ENCODE measurements at places on chromosomes 11 and 22.

- no peak for DNase-seq
Observed at GRCh38 chr22:40635043-40635939, 1.2 kb downstream of the MRTFA start.

- no peak for DNase-seq
Observed at GRCh38 chr11:29336727-29337575, 679.9 kb downstream of the KCNA4 start.

DNA sequence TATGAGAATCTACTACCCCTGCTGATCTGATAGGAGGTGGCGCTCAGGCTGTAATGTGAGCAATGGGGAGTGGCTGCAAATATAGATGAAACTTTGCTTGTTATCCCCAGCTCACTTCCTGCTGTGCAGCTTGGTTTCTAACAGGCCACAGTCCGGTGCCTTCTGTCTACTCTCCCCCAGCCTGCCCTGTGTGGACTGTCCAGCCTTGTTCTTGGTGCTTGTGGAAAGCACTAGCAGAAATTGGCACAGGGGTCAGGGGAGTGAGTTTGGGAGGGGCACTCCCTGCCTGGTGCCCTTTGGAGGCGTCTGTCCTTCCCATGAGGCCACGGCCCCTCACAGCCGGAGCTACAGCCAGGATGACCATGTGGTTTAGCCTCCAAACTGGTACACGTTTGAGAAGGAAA lies 14.3 kb downstream of the MOV10L1 start:
- no peak for DNase-seq

- DNase-seq, result no peak
Observed at GRCh38 chr22:23548501-23549197, 31.4 kb downstream of the IGLL1 start.

GRCh38 chr22:45932071-45932470 lies 44.9 kb downstream of the WNT7B start:
- DNase-seq, result no peak

DNA sequence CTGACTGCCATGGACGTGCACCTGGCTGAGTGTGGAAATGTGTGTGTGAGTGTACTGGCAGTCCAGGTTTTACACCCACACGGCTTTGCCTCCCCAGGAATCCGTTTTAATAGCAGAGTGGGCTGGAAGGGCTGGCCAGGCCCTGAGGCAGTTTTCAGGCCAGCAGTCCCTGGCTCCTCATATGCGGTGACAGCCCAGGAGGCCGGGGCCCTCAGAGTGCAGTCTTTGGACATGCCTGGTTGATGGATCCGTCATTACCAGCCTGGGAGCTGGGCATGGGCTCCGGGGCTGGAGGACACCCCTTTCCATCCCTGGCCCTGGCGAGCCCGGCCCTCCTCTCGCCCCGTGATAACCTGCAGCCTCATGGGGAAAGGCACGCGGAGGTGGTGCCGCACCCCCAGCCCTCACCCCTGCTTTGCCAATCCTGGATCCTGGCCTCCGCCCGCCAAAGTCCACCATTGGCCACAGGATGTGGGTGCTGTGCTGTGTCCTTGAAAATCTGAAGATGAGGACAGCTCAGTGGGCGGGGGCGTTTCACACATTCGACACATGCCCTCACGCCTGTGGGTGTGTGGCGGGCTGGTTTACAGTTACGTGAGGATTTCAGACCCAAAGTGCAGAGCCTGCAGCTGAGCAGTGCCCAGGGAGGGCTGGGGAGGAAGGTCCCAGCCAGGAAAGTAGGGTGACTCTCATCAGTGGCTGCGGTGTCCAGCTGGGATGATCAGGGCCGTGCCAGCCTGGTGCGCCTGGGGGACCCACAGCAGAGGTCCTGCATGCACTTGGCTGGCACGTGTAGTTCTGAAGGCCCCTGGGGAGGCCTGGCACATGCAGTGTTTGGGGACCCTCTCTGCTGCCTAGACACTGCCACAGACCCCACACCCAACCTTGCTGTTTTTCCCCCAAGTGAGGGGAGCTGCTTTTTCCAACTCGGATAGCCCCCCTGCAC lies 55.1 kb downstream of the RTN4R start:
- DNase-seq, result no peak

GRCh38 chr22:21044931-21045584 lies 688 bp upstream of the LRRC74B start:
- DNase-seq, result no peak

DNA sequence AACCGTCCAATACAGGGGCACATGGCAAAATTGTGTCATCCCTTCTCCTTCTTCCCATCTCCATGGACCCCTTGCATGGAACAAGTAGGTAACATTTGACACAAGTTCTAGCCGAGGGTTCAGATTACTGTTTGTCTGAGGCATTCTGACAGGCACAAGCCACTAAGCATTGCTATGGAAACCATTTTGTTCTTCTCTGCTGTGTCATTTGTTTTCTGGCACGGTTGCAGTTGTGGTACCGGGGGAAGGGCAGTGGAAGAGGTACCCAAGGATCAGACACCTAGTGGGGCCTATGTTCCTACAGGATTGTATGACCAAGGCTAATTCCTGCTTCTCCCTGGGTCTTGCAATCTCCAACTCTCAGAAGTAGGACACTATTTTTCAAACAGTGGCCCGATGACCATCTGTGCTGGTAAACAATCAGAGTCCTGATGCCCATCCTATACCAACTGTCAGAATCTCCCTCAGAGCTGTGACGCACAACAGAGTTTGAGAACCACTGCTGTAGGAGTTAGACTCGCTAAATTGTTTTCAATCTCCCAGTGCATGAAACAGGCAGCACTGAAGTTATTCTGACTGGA lies 69.3 kb downstream of the KCNC1 start:
- no peak for DNase-seq

- no peak for DNase-seq
Observed at GRCh38 chr11:73274722-73275380, 2.7 kb downstream of the P2RY6 start.

DNA sequence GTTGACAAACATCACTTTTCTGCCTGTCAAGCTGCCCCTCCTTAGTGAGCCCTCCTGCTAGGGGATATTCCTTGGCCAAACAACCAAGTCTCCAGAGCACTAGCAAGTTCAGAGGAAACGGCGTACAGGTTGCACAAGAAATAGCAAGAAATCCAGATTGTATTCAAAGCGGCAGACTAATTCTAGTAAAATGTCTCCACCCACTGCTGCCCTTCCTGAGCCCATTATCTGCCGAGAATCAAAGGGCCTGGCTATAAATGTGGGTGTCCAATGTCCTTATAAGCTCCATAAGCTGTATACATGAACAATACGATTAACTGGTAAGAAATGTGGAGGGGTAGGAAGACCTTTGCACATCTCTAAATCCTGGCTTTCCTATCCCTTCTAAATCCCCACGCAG lies 44.0 kb upstream of the AKIP1 start:
- no peak for DNase-seq

- DNase-seq, result no peak
Observed at GRCh38 chr22:17962168-17962567, 62.2 kb downstream of the MICAL3 start.

DNA sequence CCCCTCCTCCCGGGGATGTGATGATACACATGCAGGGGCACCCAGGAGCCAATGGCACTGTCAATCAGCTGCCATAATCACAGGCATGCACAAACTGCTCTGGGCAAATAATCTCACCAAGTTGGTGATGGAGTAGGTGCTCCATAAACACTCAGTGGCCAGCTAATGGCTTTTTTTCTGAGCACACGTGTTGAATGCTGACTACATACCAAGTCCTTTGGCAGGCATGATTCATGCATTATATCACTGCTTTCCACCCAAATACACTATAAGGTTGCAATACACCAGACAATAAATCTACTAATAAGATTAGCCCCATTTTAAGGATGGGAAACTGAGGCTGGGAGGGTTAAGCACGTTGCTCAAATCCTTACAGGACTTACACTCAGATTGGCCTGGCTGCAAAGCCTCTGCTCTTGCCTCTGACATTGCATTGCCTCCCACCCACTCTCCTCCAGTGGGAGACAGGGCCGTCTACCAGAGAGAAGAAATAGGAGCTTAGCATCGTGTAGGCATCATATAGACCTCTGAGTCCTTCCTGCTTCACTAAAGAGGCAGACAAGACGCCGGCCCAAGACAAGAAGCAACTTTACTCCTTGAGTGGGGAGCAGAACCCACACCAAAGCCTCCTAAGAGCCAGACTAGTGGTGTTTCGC lies 32.7 kb upstream of the ACCSL start:
- no peak for DNase-seq

- DNase-seq, result no peak
Observed at GRCh38 chr11:9130297-9130696, 38.9 kb upstream of the SCUBE2 start.

DNA sequence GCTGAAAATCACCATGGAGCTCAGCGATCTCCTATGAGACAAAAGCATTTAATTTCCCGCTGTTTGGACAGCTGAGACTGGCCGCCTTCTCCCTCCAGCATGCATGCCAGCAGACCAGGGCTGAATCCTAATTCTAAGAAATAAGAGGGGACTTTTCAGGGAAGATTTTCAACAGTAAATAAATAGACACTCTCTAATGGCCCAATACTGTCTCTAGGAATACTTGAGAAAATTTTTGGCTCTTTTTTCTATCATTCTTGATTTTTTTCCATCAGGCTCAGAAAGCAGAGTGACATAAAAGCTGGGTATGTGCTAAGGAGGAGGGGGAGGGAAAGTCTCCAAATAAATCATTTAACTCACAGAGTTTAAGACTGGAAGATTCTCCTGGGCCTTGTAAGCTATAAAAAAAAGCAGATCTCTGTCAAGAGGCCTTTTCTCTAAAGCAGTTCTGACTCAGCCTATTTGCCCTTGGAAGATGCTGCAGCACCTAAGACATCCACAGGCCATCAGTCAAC lies 17.6 kb upstream of the SPON1 start:
- no peak for DNase-seq

- DNase-seq, result no peak
Observed at GRCh38 chr11:88596786-88597185, 259.2 kb upstream of the CTSC start.

- no peak for DNase-seq
Observed at GRCh38 chr11:113407163-113407562, 19.6 kb downstream of the ANKK1 start.

DNA sequence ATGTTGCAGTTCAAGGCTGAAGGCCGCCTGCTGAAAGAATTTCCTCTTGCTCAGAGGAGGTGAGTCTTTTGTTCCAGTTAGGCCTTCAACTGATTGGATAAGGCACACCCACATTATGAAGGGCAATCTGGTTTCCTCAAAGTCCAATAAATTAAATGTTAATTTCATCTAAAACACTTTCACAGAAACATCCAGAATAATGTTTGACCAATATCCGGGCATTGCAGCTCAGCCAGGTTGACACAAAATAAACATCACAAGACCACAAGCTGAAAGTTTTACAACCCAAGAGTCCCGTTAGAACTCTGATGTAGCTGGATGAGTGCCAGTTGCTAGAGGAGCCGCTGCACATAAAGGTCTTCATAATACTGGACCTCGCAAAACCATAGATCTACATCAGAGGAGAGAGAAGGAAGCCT lies 64.9 kb upstream of the EED start:
- DNase-seq, result no peak

- DNase-seq, result no peak
Observed at GRCh38 chr11:79220171-79220570, 220.7 kb downstream of the TENM4 start.

GRCh38 chr22:39185601-39186012 lies 33.1 kb upstream of the CBX7 start:
- no peak for DNase-seq

GRCh38 chr11:62171261-62171723 lies 18.7 kb upstream of the SCGB1D1 start:
- DNase-seq, result peak; percentile 59

- peak; percentile 13 for DNase-seq
Observed at GRCh38 chr11:3108183-3108721, 51.0 kb upstream of the CARS1 start.

GRCh38 chr11:58829786-58830185 lies 14.7 kb downstream of the GLYATL2 start:
- DNase-seq, result no peak

DNA sequence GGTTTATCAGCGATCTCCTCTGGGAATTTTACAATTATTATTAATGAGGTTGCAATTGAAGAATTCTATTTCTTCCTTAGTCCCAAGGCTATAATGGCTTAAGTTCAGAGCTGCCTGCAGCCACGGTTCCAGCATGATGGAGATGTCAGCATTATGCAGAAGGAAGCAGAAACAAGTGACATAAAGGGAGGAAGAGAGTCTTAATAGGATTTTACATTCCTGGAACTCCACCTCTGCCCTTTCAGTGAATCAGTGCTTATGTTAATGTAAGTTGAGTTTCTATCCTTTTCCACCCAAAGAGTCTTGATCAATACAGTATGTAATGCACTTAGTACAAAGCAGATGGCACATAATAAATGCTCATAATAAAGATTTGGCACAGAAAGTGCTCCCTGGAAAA lies 11.6 kb upstream of the NRGN start:
- no peak for DNase-seq

DNA sequence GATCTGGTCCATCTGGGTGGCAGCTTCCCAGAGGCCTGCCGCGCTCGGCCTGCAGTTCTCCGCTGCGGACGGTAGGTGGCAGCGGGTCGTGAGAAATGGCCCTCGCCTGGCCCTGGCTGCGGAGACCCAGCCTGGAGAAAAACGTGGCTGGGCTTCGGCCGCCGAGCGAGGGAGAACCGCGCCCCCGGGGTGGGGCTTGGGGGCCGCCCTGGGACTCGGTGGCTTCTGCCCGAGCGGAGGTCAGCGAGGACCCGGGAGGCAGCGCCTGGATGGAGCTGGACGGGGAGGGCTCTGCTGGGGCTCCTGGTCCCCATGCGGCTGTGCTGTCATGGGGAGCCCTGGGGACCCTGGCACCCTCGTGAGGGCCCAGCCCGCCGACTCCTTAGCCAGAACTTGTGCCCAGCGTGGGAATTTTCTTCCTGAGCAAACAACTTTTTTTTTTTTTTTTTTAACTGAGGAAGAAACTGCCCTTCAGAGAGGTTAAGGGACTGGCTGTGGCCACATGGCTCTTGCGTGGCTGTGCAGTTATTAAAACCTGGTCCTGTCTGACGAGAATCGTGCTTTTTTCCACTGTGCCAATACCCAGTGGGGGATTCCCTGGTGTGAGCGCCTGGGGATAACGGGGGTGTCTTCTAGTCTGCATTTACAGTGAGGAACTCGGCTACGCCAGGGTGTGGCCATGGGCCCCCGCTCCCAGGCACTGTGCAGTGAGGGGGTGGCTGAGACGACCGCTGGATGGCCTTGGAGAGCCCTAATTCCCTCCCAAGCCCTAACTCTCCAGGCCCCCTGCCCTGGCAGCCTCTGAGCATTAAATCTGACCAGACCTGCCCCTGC lies 535.6 kb downstream of the INSC start:
- DNase-seq, result peak; percentile 64

GRCh38 chr11:133950874-133951326 lies 5.9 kb downstream of the IGSF9B start:
- no peak for DNase-seq

DNA sequence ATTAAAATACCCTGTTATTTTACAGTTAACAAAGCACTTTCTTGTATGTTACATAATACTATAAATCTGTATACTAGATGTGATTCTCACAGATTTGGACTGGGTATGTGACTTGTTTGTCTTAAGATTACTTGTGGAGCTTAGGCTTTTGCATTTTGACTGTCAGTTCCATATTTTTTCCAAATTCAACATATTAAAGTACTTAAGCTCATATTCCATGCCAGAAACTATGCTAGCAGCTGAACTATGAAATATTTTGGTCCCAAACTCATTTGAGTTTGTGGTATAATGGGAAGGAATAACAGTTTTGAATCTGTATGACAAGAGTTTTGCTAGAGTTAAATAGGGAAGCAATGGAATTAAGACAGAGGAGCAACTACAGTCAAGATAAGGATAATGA lies 841.4 kb downstream of the JRKL start:
- DNase-seq, result no peak

GRCh38 chr22:45840483-45840882 lies 136.5 kb downstream of the WNT7B start:
- DNase-seq, result no peak

Measured in activated T-cell treated with anti-CD3 and anti-CD28 coated beads, Interleukin-2, amount 50 U/mL, for 1 hour (primary cell).